ENCODE measurements at places on chromosomes 2 and 18.

GRCh38 chr2:9630736-9631552 is at the start of gene YWHAQ:
Gene YWHAQ, minus strand, starts transcription at chr2:9630997. Its CDS starts 545 bp downstream, at chr2:9630452.
- peak; percentile 98 for DNase-seq

GRCh38 chr2:85988175-85988913 is 99.6 kb upstream of the ST3GAL5 start:
- DNase-seq = peak; percentile 81

GRCh38 chr2:37583867-37584266 is 87.6 kb downstream of the CDC42EP3 start:
- no peak for DNase-seq

- no peak for DNase-seq
These were observed 110.7 kb downstream of the KLHL29 start for GRCh38 chr2:23495661-23496114.

DNA sequence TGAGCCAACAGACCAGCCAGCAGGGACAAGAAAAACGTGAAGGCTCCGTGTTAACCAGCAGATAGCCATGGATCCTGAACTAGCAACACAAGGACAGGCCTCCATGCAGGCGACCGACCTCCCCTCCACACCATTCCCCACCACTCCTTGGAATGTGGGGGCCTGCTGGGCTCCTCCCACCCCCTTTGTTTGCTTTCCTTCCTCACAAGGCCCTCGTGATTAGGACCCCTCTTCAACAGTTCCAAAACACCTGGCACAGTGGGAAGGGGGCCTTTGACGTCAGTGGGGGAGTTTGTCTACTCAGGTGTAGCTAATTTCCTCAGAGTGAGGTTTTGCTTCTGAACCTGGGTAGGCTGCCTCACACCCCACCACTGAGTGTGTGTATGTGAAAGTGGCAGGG is 37.8 kb downstream of the SLC14A2 start:
- DNase-seq = no peak

- peak; percentile 25 for DNase-seq
These were observed at the start of gene GALNT14 for GRCh38 chr2:31138037-31138962. Gene GALNT14, minus strand, starts transcription at chr2:31138440. Its CDS starts 354 bp downstream, at chr2:31138086.

GRCh38 chr2:60370814-60371213 is 182.6 kb downstream of the BCL11A start:
- DNase-seq = no peak

- DNase-seq = no peak
These were observed 316.9 kb upstream of the ZEB2 start for GRCh38 chr2:144836635-144837350.

GRCh38 chr2:203346612-203347011 is 18.4 kb downstream of the ABI2 start:
- no peak for DNase-seq

GRCh38 chr2:68717305-68717661 is 17.3 kb upstream of the ARHGAP25 start:
- no peak for DNase-seq

DNA sequence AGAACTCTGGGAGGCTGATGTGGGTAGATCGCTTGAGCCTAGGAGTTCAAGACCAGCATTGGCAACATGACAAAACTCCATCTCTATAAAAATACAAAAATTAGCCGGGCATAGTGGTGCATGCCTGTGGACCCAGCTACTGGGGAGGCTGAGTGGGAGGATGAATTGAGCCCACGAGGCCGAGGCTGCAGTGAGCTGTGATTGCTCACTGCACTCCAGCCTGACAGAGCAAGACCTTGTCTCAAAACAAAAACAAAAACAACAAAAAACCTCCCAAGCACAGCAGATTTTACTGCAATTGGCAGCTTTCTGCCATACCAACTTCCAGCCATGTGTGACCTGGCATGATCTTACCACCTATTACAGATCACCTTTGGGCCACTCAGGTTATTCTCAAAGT is 57.7 kb upstream of the LRPPRC start:
- DNase-seq = no peak

- no peak for DNase-seq
These were observed 205.8 kb downstream of the ZNF385B start for GRCh38 chr2:179655627-179656026.

DNA sequence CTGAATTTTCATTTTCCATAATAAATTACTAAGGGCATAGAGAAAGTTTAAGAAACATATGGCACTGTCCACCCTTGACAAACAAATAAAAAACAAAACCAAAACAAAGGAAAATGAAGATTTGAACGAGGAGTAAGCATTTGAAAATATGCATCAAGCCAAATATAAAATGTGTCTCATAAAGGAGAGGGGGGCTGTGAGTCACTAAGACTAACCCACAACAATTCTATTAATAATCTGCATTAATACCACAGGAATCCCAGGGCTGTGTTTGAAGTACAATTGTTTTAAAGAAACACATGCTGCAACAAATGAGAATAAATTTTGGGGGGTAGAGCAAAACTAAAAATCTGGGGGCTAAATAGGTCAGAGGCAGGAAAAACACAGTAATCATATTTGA is 53.8 kb upstream of the STK17B start:
- no peak for DNase-seq

- DNase-seq = no peak
These were observed 117.6 kb downstream of the FAM124B start for GRCh38 chr2:224284134-224284946.

- no peak for DNase-seq
These were observed 5.9 kb upstream of the LRPPRC start for GRCh38 chr2:44001716-44002115.

GRCh38 chr2:135745545-135745944 is 3.9 kb downstream of the UBXN4 start:
- no peak for DNase-seq

DNA sequence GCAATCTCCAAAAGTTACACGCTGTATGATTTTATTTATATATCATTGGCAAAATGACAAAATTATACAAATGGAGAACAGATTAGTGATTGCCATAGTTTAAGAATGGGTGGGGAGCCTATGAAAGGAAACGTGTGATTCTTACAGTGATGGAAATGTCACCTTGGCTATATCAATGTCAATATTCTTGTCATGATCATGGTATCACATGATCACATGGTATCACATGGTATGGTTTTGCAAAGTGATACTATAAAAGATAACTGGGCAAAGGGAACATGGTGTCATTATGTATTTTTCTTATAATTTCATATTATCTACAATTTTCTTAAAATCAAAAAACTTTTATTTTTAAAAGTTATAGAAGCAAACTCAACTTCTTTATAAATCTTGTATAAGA is 606.2 kb upstream of the ZEB2 start:
- DNase-seq = no peak

DNA sequence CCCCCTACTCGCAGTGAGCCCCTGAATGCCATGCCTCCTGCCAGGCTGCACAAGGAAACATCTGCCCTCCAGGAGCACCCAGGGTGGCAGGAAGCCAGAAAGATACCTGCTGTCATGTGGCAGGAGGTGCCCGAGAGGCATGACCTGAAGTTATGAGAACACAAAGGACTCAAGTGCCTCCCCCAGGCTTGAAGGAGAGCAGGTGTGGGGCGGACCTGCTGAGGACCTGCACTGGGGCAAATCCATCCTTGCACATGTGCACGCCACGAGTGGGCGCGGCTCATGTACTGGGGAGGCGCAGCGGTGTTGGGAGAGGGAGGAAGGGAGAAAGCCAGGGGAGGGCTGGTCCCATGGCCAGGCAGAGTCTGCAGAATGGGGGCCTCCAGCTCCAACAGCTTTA is 26.9 kb downstream of the SDC1 start:
- DNase-seq = no peak

GRCh38 chr2:136207030-136207623 is 89.2 kb upstream of the CXCR4 start:
- no peak for DNase-seq

DNA sequence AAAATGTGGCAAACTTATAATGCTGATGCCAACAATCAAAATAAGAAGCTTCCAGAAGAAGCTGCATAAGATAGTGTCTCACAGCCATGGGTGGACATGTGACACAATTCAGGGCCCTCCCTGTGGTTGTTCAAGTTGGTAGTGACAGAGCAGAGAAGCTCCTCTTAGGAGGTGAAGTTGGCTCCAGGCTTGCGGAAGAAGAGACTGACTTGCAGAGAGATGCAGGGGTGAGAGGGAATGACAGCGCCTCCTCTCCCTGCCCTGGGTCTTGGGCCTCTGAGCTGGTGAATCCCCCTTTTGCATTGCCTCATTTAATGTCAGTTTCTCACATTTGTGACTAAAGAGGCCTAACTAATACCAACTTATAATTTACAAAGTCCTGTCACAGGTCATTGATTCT is 23.0 kb upstream of the RHOB start:
- no peak for DNase-seq

- no peak for DNase-seq
These were observed 713 bp downstream of the ATOH8 start for GRCh38 chr2:85754313-85755095.
